ENCODE measurements at places on chromosomes 5 and 9.

- DNase-seq = peak; percentile 89
Observed at GRCh38 chr5:10607023-10607665, 43.3 kb downstream of the ANKRD33B start.

- peak; percentile 56 for DNase-seq
Observed at GRCh38 chr5:134541736-134542376, 16.4 kb downstream of the JADE2 start.

DNA sequence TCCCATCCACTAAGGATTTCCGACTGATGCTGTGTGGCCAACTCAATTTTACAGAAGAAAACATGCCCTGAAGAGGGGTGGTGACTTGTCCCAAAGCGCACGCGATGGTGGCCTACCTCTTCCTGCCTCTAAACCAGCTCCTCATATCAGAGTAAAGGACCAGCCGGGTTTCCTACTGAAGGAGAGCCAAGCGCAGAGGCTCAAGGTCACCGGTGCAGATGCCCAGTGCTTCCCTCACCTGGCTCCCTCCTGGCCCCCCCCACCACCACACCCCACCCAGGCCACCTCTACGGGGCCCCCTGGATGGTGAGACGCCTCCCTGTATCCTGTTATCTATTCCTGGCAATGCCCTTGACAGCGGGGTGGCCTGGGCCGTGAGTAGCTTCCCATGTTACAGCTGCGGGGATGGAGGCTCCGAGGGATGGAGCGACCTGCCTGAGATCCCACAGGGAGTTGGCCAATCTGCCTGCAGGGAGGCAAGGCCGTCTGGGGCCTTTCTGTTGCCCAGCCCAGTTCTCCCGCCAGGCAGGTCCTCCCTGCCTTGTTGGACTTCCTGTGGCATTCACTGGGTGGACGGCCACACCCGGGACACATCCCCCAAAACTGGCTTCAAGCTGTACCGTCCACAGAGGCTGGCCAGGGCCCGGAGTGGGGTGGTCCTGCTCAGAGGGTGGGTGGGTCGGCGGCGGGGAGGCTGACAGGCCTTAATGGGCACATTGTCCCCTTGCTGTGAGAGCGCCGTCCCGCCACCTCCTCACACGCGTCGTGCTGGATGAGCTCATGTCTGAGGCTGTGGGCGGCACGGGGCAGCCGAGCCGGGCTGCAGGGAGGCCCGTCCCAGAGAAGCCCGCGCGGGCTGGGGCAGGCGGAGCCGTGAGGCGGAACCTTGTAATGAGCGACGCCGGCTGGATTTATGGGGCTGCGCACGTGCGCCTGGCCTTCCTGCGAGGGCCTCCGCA, 72.5 kb downstream of the MACROH2A1 start:
- no peak for DNase-seq

DNA sequence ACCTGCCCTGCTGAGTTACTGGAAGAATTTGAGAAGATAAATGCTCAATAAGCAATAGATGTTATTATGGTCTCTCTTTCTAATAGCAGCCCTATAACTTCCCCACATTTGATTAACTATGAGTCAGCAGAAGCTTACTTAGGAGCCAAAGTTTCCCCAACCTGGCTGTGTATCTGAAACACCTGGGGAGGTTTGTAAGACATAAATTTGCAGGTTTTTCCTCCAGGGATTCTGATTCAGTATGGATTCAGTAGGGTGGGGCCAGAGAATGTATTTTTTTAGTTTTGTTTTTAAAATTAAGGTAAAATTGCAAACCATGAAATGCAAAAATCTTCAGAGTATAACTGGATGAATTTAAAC, 44.9 kb upstream of the GNPDA1 start:
- DNase-seq = no peak

DNA sequence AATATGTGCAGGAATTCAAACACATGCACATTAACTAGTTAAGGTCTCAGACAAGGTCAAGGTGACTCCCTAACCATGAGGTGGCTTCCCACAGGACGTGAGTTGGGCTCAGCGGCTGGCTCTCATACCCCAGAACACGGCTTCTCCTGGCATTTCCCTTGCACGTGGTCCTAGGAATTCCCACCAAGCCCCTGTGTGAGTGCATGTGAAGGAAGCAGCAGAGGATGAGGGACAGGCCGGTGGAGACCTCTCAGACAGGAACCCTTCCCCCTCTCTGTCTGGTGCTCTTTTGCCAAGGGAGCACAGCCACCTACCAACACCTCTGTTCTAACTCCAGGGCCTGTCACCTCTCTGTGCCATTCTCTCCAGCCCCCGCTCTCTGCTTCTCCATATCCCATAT, 271.0 kb downstream of the FSTL4 start:
- no peak for DNase-seq

GRCh38 chr9:15156241-15156640, 150.8 kb downstream of the TTC39B start:
- DNase-seq = no peak

GRCh38 chr5:108451269-108451668, 69.4 kb upstream of the FBXL17 start:
- no peak for DNase-seq

DNA sequence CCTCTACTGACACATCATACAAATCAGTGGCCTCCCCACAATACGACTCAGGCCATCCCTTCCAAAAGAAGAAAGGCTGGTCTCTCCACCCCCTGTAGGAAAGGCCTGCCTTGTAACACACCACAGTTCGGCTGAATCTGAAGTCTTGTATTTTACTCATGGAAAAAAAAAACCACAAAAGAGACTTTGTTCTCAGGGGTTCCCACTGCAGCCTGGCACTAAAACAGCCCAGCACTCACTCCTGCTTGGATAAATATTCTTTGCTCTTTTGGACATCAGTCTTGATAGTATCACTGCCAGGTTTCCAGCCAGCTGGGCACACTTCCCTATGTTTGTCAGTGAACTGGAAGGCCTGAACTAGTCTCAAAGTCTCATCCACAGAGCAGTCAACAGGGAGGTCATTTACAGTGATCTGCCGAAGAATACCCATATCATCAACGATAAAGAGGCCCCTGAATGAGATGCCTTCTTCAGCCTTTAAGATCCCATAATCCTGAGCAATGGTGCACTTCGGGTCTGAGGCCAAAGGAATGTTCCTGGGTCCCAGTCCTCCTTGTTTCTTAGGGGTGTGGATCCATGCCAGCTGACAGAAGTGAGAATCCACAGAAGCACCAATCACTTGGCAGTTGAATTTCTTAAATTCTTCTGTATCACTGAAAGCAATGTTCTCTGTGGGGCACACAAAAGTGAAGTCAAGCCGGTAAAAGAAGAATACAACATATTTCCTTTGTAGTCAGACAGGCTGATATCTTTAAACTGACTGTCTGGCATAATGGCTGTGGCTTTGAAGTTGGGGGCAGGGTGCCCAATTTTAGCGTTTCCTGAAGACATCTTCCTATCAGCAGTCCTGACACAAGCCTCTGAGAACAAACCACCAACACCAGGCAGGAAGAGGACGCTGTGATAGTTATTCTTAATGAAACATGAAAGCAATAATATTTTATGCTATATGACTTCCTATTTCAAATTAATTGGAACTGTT, 198.1 kb downstream of the LURAP1L start:
- no peak for DNase-seq

- DNase-seq = no peak
Observed at GRCh38 chr5:87850843-87851242, 417.8 kb downstream of the TMEM161B start.

DNA sequence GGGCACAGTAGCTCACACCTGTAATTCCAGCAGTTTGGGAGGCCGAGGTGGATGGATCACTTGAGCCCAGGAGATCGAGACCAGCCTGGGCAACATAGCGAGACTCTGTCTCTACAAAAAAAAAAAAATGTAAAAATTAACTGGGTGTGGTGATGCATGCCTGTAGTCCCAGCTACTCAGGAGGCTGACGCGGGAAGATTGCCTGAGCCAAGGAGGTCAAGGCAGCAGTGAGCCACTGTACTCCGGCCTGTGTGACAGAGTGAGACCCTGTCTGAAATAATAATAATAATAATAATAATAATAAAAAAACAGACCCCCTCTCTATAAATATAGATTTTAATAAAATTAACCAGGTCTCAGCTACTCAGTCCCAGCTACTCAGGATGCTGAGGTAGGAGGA, 179.7 kb downstream of the AOPEP start:
- DNase-seq = no peak

GRCh38 chr5:147404706-147405105, 105.2 kb downstream of the DPYSL3 start:
- DNase-seq = no peak

GRCh38 chr9:130948266-130948665, 9.2 kb upstream of the FIBCD1 start:
- DNase-seq = no peak

DNA sequence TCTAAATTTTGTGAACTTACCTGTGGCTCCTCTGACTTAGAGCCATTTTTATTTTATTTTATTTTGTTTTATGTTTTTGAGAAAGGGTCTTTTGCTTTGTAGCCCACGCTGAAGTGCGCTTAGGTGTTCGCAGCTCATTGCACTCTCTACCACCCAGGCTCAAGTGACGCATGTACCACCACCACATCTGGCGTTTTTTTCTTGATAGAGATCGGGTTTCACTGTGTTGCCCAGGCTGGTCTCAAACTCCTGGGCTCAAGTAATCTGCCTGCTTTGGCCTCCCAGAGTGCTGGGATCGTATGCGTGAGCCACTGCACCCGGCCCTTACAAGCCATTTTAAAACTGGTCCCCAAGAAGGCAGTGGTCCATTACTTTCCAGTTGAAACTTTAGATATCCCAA, 18.5 kb downstream of the MATR3 start:
- no peak for DNase-seq

DNA sequence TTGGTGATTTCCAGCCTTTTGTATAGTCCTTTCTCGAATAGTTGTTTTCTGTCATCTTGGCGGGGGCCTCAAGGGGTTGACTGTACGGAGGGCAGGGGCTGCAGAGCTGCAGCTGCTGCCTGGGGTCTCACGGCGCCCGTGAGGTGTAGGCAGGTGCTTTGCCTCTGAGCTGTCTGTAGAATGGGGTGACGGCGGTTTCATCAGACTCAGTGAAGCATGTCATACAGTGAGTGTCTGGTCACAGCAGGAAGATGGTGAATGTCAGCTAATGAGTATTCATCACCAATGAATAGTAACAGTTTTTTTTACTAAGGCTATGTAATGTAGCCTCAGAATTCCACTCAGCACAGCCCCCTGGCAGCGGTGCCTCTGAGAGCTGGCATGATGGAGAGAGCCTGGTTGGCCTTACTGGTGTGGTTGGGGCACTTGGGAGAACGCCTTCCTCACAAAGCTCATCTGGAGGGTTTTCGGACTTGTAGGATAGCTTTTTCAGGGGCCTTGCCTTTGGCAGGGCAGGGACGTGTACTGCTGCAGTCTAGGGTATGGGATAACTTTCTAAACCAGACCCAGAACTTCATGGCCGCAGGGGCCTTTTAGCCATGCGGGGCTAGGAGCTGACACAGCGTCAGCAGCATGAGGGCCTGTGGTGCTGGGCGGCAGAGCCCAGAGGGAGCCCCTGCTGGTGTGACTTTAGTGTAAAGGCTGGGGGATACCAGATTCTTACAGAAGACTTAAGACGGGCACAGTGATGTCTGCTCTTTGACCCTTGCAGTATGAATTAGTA, 15.0 kb downstream of the TENT4A start:
- no peak for DNase-seq

DNA sequence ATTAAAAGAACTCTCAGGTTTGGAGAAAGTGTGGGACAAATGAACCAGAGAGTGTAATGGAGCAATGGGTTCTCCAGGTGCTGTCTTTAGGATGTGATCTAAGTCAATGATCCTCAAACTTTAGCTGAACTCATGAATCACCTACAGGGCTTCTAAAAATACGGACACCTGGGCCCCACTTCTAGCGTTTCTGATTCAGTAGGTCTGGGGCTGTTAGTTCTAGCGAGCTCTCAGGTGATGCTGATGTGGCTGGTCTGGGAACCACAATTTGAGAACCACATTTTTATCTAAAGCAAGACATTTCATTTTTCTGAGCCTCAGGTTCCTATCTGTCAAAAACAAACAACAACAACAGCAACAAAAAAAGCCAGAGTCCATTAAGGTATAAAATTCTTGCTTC, 35.1 kb upstream of the PCA3 start:
- no peak for DNase-seq

- DNase-seq = peak; percentile 80
Observed at GRCh38 chr5:107812570-107813141, 141.9 kb upstream of the EFNA5 start.

DNA sequence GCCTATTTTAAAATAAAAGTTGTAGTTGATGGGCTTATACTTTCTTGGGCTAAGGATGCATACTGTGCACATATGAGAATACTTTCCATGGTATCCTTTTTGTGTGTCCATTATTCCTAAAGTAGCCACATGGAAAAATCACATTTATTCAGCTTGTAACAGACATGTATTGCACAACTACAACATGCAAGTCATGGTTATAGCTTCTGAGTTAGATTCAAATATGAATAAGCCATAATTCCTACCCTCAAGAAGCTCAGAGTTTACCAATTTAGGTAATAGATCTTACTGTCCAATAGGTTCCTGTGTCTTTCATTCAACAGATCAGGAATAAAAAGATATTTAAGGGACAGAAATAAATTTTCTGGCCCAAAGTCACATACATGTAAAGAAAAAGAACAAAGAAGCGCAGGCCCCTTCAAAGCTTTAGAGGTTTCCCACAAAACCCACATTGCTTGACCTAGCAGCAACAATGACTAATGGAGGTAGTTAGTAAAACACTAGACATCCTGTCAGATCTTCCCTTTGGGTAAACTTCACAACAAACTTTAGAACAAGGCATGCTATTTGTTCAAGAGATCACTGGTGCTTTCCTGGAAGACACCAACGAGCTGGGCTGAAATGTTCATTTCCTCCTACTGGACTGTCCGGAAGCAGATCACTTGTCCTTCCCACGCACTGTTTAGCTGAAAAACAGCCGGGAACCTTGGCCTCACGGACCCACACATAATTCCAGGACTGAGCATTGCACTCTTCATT, 78.4 kb upstream of the ITGA1 start:
- DNase-seq = peak; percentile 91

DNA sequence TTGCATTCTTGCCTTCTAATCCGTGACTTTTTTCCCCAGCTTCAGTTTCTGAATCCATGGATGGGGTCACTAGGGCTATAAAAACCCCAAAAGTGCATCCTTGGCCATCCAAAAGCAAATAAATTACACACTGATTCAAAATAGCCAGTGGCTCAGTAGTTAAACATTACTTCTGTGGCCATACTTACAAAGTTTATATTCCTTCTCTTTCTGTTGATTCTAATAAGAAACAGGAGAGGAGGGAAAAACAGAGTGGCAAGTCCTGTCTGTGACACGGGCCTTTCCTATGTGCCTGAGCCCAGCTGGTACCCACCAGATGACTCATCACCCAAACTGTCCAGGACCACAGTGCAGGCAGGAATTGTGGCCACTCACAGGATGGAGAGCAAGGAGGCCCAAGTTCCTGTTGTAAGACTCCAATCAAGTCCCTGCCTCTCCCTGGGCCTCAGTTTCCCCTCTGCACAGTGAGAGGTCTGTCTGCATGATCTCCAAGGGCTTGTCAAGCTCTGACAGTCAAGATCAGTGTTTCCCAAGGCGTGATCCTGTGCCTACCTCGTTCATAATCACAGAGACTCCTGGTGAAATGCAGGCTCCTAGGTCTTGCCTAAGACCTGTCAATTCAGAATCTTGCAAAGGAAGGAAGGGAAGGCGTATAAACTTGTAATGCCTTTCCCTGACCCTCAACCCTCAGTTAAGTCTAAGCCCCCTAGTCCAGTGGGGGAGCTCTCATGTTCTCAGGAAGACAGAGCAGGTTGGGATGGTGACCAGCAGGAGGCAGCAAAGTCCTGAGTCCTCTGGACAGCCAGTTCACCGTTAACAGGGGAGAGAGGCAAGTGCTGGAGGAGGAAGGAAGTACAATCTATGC, 29.5 kb downstream of the TNIP1 start:
- peak; percentile 83 for DNase-seq
